ENCODE measurements at places on chromosomes 5 and 9.
A peak's percentile ranks its signal among the peaks of the same experiment; 100 is the strongest.

GRCh38 chr9:35813434-35814105, 1.3 kb downstream of the HINT2 start:
- H3K4me1 ChIP-seq, result peaks cover 21% of the 10 kb centered on the region
- H3K4me3 ChIP-seq, result no peak overlapping the region

DNA sequence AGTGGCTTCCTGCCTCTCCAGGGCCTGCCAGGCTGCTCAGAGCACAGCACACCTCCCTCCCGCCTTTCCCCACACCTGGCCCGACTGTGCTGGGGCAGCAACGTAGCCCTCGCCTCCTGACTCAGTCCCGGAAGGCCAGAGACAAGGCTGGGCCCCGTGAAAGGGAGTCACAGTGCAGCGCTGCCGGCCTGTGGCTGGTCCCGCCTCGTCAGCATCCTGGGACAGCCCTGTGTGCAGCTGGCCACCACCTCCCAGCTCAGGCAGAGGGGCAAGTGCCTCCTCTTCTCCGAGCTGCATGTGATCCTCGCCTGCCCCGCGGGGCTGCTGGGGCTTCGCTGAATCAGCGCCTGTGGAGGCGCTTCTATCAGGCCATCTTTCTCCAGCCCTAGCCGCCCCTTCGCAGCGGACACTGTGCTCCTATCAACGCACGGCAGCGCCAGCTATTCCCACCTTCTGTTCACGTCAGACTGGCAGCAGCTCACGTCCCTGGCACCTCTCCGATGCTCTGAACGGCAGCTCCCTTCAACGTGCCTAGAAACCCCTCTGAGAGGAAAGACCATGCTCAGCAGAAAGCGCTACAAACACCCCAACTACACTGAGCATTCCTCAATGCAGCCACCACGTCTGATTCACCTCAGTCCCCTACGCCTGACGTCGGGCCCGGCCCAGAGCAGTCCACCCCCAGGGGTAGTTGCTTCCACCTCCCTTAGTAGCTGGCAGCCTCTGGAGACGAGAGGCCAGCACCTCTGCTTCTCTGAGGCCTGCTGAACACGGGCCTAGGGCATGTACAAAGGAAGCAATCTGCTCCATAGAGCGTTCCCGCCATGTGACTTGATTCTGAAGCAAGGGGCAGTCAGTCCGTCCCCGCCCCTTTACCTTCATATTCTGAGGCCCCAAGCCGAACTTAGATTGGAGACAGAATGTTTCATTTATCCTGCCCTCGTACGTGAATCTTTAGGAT, 78.8 kb downstream of the GPR21 start:
- no peak overlapping the region for H3K27ac ChIP-seq
- no peak for DNase-seq
- no peak overlapping the region for H3K4me3 ChIP-seq
- no peaks in the 10 kb centered on the region for H3K36me3 ChIP-seq
- no peaks in the 10 kb centered on the region for H3K4me1 ChIP-seq
- H3K27me3 ChIP-seq, result no peaks in the 10 kb centered on the region

GRCh38 chr9:16002816-16003215, 450.0 kb downstream of the CCDC171 start:
- no peak for DNase-seq
- peaks cover 9% of the 10 kb centered on the region for H3K4me1 ChIP-seq
- H3K27ac ChIP-seq, result no peak overlapping the region
- no peaks in the 10 kb centered on the region for H3K36me3 ChIP-seq
- no peaks in the 10 kb centered on the region for H3K27me3 ChIP-seq

DNA sequence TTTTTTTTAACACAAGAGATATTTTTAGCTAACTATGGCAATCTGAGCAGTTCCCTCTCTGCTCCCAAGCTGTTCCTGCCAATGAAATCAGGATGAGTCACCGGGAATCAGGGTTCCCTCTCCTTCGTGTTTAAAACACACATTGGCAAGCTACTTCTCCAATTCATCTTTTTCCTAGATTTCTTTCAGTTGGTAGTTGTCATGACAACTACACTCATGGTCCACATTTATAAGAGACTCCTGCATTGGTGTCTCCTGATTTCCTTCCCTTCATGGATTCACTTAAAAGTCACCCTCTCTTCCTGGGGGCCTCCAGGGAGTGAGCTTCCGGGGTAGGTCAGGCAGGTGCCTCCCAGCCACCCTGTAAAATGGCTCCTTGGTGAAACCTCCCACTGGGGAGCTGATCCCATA, 72.3 kb upstream of the NIPAL4 start:
- peak overlapping the region; percentile 88 for H3K27ac ChIP-seq
- H3K4me1 ChIP-seq, result peaks cover 65% of the 10 kb centered on the region
- no peak overlapping the region for H3K4me3 ChIP-seq

DNA sequence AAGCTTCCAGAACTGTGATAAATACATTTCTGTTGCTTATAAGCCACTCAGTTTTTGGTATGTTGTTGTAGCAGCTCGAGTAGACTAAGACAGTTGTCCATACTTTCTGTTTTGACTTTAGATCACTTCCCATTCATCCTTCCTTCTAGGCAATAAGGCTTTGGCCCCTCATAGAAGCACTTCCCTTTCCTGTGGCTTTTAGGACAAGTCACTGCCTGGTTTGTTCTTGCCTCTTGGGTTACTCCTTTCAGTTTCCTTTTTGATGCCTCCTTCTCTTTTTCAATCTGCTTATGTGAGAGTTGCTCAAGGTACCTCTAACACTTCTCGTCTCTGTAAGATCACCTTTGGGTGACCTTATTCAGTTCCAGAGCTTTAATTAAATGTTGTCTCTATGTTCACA, 72.4 kb upstream of the NTRK2 start:
- DNase-seq, result no peak
- no peak overlapping the region for H3K27ac ChIP-seq
- no peak overlapping the region for H3K4me3 ChIP-seq
- H3K4me1 ChIP-seq, result no peaks in the 10 kb centered on the region

- H3K4me1 ChIP-seq, result peaks cover 2% of the 10 kb centered on the region
- no peaks in the 10 kb centered on the region for H3K36me3 ChIP-seq
- no peak overlapping the region for H3K4me3 ChIP-seq
- no peak for DNase-seq
Measured at GRCh38 chr5:143251190-143251589, 152.3 kb downstream of the NR3C1 start.
